ENCODE measurements at places on chromosomes 5 and 9.

- no peak for DNase-seq
Observed at GRCh38 chr9:110919609-110920008, 118.7 kb downstream of the LPAR1 start.

- peak; percentile 63 for DNase-seq
Observed at GRCh38 chr5:3107156-3107611, 355.7 kb upstream of the IRX2 start.

DNA sequence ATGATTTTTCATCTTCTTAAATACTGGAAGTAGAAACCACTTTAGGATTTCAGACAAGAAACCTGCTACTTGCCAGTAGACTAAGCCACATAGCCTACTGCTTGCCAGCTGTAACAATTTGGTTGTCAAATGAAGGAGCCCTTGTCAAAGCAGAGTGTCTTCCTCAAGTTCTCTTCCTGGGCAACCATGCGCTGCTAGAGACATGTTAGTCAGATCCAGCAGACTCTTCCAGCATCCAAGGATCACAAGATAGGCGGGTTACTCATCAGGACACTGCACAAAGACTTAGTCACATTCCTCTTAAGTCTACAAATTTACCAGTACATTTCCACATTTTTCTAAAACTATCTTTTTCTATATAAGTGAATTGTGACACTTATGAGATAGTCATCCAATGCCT is 24.4 kb downstream of the SKIC3 start:
- DNase-seq: no peak

DNA sequence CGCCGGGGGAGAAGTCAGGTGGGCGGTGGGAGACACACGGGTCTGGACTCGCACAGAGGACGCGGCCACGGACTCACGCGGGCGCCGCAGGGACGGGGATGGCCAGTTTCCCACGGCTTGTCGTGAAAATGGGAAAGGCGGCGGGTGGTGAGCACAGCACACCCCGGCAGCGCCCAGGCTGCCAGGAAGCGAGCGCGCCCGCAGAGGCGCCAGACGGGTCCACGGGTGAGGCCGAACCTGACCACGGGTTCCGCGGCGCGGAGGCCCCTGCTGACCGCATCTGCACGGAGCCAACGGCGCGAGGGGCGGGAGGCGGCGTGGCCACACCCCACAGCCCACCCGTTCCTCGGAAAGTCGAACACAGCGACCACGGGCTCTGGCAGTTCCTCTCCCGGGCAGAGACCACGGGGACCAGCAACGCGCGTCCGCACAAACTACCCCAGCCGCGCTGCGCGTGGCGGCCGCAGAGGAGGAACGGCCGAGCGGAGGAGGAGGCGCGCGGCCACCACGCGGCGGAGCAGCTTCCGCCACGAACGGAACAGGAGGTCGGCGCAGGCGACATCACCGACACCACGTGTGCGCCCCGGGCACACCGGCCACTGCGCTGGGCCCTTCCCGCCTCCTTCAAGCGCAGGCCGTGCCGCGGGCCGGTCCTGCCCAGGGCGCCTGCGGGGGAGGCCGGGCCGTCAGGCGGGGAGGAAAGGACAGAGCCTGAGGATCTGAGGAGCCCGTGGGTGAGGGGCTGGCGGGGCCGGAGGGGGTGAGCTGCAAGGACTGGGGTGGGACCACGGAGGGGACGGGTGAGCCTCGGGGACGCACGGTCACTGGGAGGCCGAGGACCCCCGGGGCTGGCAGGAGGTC is 5.6 kb downstream of the EXD3 start:
- peak; percentile 79 for DNase-seq

DNA sequence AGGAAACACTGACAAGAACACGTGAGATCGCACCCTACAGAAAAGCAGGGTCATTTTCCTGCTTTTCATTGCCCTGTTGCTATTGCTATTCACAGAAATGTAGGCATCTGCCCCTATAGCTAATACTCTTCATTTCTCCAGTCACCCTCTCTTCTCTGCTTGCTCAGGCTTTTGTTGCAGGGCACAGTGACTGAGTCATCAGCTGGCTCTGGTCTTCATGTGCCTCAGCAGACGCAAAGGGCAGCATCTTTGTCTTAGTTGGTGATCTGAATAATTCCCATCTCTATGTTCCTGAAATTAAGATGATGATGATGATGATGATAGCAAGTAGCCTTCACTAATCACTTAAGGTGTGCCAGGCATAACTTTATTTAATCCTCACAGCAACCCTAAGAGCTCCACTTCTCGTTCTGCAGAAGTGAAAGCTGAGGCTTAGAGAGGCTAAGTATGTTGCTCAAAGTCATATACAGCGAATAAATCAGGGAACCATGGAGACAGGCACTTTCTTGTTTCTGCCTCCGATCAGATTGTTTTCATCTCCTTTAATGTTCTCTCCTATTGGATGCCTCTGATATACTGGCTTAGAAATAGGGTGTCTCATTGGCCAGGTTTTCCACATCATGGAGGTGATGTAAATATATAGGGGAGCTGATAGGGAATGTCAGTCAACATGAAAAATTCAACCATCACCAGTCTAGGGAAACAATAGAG is 133.0 kb upstream of the STK32A start:
- DNase-seq: no peak

All from posterior vena cava (tissue), 2 donors.